RWPE1 (cell line): ENCODE measurements at places on chromosomes 7 and 10.

GRCh38 chr10:29595636-29596225 lies 39.0 kb downstream of the SVIL start:
- DNase-seq = no peak

- no peak for DNase-seq
These were observed 376.9 kb upstream of the MYO3A start for GRCh38 chr10:25557136-25557535.

- DNase-seq = no peak
These were observed 412.5 kb downstream of the PLXDC2 start for GRCh38 chr10:20228729-20229128.

- DNase-seq = peak; percentile 3
These were observed 57.6 kb upstream of the MDFIC start for GRCh38 chr7:114864278-114864677.

GRCh38 chr7:77667459-77668086 lies 28.7 kb upstream of the RSBN1L start:
- DNase-seq = no peak

DNA sequence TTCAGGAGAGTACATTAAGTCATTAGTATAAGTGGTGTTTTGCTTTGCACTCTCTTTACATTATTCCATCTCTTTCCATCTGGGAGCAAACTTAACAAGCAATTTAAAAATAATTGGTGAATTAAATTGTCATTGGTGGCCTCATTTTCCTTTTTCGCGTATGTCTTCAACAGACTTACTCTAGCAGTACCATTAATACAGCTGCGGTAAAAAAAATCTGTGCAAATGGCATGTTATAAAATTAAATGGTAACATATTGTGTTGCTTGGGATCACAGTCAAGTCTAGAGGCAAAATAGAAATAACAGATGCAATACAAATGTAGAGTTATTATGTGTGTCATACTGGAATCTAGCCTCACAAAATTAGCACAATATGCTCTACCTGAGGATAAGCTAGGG lies 322.4 kb downstream of the PCDH15 start:
- no peak for DNase-seq

DNA sequence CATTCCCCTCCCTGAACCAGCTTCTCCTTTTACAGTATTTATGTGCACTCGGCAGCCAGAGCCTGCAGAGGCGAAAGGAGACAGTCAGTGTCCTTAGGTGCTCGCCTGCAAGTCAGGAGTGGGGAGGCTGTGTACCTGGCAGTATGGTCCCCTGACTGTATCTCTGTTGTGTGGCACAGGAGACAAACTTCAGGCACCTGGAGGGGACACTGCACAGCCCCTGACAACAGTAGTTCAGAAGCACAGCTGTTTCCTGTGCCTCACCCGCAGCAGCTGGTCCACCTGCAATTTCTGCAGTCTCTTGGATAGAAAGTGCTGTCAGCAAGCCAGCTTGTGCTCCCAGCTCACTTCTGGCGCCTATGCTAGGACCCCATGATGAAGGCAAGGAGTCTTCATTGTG lies 73.4 kb upstream of the LAMB4 start:
- no peak for DNase-seq

GRCh38 chr10:17415046-17415658 lies 39.2 kb downstream of the ST8SIA6 start:
- no peak for DNase-seq

- DNase-seq = no peak
These were observed 268.5 kb upstream of the AKR1E2 start for GRCh38 chr10:4557469-4557868.

DNA sequence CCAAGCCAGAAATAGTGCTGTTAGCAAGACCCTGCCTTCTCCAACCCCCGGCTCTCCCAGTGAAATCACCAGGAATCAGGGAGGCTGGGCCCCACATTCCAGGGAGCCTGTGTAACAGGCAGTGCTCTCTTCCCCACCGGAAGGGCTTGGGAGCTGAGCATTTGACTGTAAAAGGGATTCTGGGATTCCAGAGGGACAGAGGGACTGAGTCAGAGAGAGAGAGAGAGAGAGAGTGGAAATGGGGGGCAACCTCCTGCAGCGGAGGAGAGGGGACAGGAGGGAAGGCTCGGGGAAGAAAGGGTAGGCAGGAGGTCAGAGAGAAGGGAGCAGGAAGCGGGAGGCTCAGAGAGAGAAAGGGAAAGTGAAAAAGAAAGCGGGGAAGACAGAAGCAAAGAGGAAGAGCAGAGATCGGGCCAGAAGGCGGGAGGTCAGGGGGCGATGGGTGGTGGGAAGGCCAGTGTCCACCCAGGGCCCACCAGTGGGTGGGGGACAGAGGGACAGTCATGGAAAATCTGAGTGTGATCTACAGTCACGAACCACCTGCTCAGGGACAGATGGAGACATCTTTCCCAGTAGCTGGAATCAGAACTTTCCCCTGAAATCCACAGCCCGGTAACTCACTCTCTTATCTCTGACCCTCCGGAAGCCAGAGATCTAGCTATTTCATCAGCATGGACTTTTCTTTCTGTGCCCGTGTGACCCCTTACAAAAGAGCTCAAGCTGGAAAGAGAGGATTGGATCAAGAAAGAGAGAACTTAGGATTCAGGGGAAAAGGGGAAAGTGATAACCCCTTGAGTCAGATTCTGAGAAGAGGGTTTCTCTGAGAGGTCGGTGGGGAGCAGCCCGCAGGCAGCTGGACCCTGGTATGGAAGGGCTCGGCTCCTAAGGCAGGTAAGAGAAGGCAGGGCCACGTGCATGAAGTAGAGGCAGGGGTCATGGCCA lies 4.6 kb upstream of the SERPINE1 start:
- DNase-seq = peak; percentile 89

GRCh38 chr7:143205560-143206293 lies 16.1 kb upstream of the TAS2R40 start:
- no peak for DNase-seq

- DNase-seq = no peak
These were observed 9.7 kb downstream of the INTS1 start for GRCh38 chr7:1494447-1494846.

- DNase-seq = peak; percentile 42
These were observed 73.6 kb downstream of the CCDC3 start for GRCh38 chr10:12927896-12928295.

GRCh38 chr7:22732556-22733126 lies 5.6 kb downstream of the IL6 start:
- peak; percentile 42 for DNase-seq

- no peak for DNase-seq
These were observed 591.6 kb downstream of the REEP3 start for GRCh38 chr10:64112701-64113355.

GRCh38 chr10:7802606-7803005 lies 14.6 kb downstream of the ATP5F1C start:
- DNase-seq = no peak

DNA sequence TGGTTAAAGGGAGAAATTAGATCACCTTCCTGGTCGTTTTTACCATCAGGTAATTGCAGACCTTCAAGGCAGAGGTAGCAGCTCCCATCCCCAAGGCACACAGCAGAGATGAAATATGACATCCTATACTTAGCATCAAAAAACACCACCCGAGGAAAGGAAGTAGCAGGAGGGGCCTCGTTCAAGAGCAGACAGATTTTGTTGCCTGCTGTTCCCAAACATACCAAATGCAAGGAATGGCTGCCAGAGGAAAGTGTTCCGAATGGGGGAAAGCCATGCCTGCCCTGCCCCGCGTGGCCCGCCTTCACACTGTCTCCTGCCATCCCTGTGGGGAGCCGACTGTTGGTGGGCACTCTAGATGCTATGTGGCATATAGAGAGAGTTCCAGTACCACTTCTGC lies 18.0 kb downstream of the FKBP6 start:
- DNase-seq = no peak

DNA sequence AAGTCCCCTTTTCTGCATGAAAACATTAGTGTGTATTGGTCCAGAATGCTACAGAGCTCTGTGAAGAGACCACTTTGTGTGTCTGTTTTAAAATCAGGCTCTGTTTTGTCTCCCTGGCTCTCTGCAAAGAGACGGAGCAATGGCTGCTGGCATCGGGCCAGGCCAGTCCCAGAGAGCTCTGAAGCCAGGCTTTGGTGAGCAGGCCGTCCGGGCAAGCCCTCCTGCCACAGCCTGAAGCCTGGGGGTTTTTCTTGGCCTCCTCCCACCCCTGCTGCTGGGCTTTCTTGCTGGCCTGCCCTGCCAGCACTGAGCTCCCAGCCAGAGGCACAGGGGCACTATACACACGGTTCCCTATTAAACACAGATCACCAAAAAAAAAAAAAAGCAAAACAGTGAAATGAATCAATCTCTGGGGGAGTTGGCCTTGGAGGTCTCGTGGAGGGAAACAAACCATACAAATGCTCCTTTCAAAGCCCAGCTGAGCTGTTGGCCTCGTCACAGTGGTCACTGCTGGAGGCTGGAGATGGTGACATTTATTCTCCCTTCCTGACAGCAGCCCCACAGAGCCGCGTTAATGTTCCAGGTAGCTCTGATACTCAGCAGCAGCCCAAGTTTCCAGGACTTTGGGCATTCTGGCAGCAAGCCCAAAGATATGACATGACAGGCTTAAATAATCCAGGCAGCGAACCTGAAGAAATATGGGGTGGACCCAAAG lies 237.2 kb downstream of the TCF7L2 start:
- no peak for DNase-seq

DNA sequence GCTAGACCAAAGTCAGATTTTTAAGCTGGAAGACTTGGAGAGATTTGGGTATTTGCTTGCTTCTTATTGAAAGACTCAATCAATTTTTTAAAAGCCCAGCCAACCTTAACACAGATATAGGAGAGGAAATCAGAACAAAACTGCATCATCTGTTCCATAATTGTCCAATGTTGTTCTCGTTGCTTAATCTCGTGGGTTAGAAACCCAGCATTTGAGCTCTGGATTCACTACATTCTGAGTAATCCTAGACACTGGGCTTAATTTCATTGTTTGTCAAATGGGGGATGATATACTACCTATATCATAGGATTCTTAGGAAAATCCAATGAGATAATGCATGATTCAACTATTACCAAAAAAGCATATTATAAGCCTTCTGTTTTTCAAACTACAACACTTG lies 48.9 kb downstream of the CALD1 start:
- DNase-seq = no peak

DNA sequence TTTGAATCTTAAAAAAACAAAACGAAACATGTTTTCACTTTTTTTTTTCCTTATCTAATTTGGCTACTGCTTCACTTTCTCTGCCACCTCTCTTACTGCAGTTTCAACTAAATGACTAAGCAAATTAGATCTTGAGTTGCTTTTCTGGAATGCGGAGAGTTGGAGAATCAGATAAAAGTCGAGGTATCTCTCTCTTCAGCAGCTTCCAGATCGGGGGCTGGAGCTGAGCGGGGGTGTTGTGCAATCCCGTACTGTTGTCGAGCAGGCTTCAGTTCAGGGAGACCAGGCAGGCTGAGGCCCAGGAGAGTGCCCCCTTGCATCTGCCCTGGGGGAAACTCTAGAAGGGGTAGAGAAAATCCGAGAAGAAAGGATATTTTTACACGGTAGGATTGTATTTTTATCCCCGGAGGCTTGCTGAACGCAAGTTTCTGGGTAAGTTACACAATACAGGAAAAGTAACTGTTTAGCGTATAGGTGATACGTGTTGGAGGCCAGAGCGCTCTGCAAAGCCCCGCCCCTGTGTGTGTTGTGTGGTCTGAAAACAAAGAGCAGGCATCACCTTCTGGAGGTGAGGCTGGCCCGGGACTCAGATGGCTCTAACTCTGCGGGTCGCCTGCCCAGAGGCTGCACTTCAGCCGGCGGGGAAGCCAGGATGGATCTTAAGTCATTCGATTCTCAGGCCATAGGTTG lies 116.6 kb downstream of the KLF6 start:
- peak; percentile 69 for DNase-seq
